ENCODE measurements at places on chromosomes 6 and 20. TPM values are rescaled to one million over a fixed set of nuclear protein-coding genes. Genes with fewer than 3 reads are reported as not detected.

GPX5 gene
- not detected for total RNA-seq

KPNA5 gene
- 19.2 TPM for total RNA-seq

PROKR2 gene
- total RNA-seq: not detected

BMP2 gene
- total RNA-seq: 11.8 TPM

HLA-DRB1 gene
- 12.9 TPM for total RNA-seq

TTLL9 gene
- total RNA-seq: 1.0 TPM

KHDC1L gene
- total RNA-seq: not detected

SLC22A7 gene
- total RNA-seq: not detected

DUSP15 gene
- total RNA-seq: 0.82 TPM

DNA sequence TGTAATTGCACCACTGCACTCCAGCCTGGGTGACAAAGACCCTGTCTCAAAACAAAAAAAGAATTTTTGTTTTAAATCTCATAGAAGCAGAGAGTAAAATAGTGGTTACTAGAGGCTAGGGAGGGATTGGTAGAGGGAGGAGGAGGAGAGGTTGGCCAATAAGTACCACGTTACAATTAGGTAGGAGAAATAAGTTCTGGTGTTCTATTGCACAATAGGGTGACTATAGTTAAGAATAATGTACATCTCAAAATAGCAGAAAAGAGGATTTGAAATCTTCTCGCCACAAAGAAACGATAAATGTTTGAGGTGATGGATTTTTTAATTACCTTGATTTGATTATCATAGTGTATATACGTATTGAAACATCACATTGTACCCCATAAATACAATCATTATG is 27.1 kb upstream of the TOP1 start:
- no peak for DNase-seq

DNA sequence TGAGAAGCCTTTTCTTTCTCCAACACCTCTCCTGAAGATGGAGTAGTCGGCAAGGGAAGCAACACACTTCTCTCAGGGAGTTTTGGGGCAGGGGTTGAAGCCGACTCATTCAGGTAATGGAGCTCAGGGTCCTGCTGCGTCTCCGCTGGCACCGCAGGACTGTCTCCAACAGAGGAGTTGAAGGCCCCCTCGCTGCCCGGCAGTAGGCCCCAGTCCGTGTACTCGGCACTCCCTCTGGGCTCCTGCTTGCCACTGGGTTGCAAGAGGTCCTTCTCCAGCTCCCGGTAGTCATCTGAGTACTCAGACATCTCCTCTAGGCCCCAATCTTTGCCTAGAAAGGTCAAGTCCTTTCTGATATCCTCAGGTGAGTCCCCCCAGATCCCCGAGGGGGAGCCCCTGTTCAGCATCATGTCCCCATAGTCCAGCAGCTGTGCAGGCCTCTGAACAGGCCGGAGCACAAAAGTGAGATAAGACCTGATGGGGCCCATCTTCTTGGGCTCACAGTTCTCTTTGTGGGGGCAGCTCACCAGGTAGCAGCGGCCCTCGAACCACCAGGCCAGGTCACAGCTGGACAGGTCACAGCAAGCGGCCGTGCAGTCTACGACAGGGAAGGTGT is 50.0 kb downstream of the KIAA0319 start:
- no peak for DNase-seq

DNA sequence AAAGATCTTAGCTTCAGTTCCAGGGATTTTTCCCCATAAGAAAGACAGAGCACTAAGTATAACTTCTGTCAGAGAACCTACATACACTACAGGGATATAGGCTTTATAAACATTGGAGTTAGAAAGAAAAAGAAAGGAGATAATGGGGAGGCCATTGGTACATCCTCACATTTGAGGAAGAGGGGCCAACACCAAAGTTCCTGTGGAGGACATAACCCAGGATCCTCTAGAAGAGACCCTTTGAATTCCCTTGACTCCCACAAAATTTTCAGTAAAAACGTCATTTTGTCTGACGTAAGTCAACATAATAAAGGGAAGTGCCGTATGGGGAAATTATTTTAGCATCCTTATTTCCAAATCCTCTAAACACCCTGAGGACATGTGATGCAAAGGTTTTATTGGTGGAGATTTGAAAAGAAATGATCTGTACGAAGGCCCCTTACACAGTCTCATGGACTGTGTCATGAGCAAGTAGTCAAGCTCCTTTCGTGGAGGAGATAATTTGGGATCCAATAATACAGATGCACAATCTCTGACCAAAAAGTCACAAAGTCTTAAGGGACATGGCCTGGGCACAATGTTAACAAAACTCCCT is 33.2 kb downstream of the HLA-DRA start:
- DNase-seq: no peak

DNA sequence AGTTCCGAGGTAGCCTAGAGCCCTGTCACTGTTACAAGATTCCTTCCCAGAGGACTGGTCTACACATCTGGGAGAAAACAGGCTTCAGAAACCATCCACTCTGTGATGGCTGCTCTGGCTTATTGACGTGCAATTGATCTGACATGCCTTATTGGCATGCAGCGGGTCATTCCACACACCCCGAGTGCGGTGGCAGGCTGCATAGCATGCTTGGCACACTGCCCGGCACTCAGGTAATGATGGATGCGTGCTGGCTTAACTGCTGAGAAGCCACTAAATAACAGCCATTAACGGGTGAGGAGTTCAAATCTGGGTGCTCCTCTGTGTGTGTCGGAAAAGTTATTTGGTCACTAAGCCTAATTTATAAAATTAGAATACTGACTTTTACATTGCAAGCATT is 67.9 kb upstream of the CDH4 start:
- no peak for DNase-seq

DNA sequence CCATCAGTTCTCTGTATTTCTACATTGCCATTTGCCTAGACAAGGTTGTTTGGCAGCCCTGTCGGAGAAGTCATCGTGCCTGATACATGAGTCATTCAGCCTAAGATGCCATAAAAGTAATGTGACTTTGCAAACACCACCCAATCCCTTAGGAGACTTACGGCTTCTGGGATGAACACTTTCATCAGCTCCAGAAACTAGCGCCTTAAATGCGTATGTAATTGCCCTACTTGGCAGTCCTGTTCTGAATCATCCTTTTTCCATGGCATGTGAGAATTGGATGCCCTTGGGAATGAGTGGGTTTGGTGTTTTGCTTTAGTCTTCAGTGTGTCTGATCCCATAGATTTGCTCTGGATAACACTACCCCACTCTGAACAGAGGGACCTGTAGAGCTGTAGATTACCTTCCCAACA is 158.5 kb downstream of the SASH1 start:
- no peak for DNase-seq

DNA sequence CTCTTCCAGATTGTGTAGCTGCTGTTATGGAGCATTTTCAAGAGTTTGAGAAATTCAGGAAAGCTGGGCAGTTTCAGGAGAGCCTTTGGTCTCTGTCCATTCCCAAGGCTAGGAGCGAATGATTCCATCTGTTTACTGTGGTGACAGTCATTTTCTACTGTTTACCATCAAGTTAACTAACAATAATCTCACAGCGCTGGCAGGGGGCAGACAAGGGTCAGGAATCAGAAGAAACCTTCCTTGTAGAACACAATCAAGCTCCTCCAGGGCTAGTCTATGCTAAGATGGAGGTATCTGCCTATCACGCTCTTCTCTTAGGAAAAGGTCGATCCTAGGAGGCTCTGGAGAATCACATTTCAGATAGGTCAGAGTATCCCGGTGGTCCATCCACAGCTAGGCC is 293.9 kb downstream of the KIF16B start:
- DNase-seq: no peak

- no peak for DNase-seq
These were observed 12.4 kb downstream of the SNX5 start for GRCh38 chr20:17956099-17956685.

DNA sequence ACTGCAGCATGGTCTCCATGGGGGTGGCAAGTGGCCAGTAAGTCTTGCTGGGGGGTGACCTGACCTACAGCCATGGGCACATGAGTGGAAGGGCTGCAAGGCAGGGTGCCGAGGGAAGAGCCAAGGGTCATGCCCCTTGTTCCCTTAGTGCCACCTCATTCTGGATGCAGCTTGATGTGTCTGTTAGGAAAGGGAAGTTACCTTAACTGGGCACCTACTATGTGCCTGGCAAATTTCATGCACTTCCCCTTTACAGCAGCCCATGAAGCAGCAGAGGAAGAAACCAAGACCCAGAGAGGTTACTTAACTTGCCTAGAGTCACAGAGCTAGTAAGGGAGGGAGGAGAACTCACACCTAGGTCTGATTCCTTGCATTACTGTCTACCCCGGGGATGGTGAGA is 174.0 kb downstream of the MRPL14 start:
- DNase-seq: no peak

GRCh38 chr6:144899161-144899560 is 614.0 kb downstream of the UTRN start:
- DNase-seq: no peak

DNA sequence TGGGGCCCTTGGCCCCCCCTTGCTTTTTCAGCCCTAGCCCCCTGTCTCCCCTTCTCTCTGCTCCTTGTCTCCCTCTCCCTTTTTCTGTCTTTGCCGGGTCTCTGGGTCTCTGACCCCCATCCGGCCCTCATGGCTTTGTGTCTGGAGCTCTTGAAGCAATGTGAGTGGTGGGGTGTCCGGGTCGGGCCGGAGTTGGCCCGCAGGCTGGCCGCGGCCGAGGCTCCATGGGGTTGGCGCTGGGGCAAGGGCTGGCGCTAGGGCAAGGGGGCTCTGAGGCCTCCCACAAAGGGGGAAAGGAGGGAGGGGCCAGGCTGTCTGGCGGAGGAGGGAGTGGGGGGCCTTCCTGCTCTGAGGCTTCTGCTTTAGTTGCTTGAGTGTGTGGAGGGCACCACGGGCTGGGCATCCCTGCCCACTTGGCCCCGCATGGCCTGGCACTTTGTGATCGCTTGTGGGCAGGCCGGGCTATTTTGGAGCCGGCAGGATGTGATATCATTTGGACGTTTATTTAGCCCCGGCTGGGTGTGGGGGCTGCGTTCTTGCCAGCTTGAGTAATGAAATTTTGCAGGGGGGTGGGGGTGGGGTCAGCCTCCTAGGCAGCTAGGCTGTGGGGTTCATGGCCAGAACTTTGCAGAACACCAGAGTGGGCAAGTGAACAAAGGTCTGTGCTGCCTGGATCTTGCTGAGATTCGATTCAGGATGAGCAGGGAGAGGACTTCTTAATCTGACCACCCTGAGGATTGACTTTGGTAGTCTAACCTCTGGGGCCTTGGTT is 78.7 kb upstream of the MYL9 start:
- peak; percentile 68 for DNase-seq

DNA sequence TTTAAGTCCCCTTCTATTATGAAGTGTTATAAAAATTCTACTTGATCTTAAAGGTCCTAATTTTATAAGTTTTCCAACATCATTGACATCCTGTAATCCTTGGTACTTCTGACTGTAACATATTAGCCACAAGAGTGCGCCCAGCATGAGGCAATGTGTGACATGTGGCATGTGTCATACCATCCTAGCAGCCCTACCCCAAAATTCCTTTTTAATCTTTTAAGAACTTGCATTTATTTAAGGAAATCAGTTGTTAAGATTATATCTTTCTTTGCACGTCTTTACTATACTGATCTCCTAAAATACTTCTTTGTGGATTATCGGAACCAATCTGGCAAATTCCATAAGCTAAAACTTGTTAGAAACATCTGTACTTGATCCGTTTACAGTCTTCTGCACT is 167.1 kb upstream of the SLC24A3 start:
- peak; percentile 55 for DNase-seq

DNA sequence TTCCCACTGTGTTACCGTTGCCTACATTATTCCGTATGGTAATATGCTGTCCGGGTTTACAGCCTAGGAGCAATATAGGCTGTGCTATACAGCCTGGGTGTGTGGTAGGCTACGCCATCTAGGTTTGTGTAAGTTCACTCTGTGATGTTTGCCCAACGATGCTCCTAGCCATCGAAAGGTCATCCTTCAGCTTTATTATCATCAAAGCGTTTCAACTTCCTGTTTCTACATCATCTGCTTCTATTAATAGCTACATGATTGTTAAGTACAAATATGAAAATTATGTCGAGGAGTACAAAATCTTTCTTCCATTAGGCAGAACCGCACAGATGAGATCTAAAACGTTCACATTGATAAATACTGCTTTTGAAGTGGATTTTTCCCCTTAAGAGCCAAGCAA is 69.9 kb downstream of the PPP1R14C start:
- DNase-seq: no peak

DNA sequence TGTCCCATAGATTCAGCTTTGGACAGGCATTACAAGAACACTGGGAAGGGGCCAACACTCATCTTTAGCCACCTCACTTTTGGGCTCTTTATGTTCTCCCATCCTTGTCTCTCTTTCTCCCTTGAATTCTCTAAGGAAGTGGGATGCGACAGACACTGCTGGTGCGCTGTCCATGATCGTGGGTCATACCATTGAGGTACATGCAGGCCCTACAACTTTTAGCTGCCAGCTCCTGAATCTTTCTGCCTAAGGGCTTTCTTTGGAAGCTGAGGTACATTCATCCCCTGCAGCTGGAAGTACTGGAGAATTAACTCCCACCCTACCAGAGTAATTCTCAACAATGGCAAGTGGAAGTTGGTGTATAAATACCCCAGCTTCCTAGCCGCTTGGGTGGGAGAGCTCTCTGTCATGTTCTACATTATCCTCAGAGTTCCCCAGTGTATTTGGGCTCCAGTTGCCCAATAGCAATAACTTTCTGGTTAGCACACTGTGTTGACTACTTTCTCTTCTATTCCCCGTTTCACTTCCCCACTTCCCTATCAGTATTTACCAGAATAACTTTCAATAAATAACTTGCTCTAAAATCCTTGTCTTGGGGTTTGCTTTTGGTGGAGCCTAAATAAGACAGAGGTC is 309.4 kb upstream of the RNF24 start:
- DNase-seq: no peak

- DNase-seq: no peak
These were observed 24.7 kb downstream of the EDN3 start for GRCh38 chr20:59325142-59325523.

DNA sequence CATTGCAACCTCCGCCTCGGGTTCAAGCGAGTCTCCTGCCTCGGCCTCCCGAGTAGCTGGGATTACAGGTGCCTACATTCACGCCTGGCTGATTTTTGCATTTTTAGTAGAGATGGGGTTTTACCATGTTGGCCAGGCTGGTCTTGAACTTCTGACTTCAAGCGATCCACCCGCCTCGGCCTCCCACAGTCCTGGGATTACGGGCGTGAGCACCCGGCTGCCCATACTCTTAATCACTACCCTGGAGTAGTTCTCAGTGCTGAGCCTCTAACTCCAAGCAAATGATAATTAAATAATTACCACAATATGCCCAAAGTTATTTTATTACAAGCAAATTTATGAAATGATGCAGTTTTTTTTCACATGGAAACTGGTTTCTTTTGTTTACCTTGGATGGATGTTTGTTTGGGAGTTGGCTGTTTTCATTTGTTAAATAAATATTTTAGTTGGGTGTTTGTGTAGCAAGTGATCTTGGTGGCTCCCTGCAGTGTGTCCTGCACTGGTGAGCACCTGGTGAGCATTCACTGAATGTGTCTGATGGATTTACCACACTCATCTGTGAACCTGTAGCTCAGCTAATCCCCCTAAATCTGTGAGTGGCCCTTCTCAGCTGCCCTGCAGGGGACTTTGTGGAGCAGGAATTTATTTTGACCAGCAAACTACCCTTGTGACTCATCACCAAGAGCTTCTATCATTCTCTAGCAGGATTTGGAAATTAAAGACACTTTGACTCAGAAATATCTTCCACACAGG is 36.9 kb downstream of the UTRN start:
- no peak for DNase-seq
